ENCODE measurements at places on chromosomes 16 and 17.

- DNase-seq, result no peak
Observed at GRCh38 chr16:6916946-6917345, 415.7 kb upstream of the RBFOX1 start.

DNA sequence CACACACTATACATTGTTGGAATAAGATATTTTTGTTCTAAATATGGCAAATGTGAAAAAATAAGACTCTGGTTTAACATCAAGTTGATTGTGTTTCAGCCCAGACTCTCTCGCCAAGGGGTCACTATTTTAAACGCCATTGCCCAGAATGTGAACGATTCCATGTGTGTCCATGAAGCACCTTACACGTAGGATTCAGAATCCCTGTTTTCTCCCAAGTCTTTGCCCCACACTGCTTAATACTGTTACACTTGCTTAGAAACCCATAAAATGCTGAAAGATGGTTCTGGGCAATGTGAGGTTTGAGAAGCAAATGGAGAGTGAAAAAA, 7.7 kb downstream of the HS3ST3B1 start:
- DNase-seq, result no peak

DNA sequence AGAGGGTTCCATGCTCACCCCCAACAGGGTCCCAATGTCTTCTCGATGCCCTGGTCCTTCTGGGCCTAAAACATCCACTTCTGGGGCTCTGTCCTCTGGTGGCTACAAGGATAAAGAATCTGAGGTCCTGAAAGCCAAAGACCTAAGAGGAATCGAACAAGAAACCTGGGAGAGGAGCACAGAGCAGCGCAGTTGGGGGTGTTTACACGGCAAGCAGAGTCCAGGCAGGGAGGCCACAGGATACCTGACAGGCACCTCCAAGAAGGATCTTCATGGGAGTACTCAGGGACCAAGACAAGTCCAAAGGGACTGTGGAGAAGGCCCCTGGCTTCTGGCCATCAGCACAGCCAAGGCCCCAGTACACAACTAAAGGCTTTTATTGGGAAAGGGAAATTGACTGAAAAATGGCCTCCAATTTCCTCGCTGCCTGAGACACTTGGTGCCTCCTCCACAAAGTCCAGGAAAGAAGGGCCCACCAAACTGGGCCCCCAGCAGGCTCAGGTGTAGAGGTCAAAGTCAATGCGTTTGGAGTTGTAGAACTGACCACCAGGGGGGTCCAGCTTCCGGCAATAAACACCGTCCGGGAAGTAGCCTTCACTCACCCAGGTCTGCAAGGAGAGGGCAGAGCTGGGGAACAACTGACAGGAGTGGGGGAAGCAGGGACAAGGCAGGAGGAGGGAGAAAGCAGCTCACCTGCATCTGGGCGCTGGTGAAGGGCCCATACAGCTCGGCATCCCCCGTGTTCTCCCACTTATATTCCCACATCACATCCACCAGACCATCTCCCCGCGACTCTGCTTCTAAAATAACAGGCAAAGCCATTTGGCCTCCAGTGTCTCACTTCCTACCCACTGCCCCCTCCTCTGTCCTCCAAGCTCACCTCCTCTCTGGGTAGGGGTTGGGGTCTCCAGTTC, 2.4 kb downstream of the CD2BP2 start:
- no peak for DNase-seq

GRCh38 chr16:11327277-11328171, 17.7 kb upstream of the RMI2 start:
- DNase-seq, result no peak

GRCh38 chr17:76445697-76446448, 7.1 kb downstream of the UBE2O start:
- DNase-seq, result no peak

GRCh38 chr17:862582-862981, 80.4 kb downstream of the MRM3 start:
- no peak for DNase-seq

DNA sequence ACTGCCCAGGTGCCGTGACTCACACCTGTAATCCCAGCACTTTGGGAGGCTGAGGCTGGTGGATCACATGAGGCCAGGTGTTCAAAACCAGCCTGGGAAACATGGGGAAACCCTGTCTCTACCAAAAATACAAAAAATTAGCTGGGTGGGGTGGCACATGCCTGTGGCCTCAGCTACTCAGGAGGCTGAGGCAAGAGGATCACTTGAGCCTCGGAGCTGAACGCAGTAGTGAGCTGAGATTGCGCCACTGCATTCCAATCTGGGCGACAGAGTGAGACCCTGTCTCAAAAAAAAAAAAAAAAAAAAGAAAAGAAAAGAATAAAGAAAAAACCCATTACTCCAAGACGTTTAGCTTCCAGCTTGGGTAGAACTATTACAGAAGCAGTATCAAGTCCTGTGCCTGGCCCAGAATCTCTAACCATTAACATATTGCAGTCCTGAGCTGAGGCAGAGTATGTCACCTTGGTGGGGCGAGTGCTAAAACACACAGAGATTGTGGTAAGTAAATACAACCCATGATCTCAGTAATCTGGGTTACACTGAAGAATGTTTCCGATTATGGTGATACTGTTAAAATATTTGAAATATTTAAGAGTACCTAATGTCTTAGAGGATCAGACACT, 23.2 kb upstream of the CFAP20 start:
- no peak for DNase-seq

DNA sequence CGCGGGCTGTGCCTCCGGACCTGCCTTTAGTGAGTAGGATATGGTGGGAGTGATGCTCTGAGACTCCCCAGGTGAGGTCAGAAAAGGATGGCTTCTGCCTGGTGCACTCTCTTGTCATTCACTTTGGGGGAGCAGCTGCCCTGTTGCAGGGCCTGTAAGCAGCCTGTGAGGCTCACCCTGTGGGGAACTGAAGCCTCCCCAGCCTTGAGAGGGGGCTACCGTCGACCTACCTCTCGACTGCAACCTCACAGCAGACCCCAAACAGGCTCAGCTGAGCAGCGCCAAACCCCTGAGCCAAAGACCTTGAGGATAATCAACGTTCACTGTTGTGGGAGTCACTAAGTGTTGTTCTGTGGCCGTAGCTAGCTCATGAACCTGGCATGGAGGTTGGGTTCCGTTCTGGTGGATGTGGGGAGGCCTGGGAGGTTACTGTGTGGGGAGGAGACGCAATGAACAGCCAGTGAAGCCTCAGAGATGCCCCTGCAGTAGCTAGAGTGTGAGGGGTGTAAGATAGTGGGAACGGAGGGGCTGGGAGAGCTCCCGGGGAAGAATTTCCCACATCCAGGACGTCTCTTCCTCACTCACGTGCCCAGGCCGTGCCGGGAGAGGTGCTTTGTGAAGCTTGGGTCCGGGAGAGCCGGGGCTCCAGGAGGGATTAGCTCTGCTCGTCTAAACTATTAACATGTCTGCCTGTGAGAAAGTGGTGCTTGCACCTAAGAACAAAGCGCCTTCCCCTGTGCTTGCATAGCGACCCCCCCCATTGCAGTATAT, 38.8 kb downstream of the METRNL start:
- DNase-seq, result no peak

GRCh38 chr16:11681556-11681955, 13.3 kb downstream of the SNN start:
- DNase-seq, result peak; percentile 59

DNA sequence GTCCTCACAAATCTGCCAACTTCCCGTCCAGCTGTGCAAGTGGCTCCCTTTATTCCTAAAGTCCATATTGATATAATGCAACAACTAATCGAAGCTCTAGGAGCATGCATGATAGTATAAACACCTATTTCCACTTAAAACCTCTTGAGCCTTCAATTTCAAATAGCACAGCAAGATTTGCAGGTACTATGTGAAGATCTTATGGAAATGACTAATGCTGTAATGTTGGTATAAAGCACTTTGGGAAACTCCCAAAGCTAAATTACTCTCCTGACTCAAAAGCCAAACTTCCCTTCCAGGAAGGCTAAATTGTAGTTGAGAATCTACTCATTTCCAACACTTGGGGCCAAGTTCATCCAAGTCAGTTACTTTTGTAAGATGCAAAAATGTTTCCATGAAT, 287.6 kb upstream of the CDH11 start:
- no peak for DNase-seq

GRCh38 chr17:48068491-48068961, 20.4 kb downstream of the NFE2L1 start:
- no peak for DNase-seq

DNA sequence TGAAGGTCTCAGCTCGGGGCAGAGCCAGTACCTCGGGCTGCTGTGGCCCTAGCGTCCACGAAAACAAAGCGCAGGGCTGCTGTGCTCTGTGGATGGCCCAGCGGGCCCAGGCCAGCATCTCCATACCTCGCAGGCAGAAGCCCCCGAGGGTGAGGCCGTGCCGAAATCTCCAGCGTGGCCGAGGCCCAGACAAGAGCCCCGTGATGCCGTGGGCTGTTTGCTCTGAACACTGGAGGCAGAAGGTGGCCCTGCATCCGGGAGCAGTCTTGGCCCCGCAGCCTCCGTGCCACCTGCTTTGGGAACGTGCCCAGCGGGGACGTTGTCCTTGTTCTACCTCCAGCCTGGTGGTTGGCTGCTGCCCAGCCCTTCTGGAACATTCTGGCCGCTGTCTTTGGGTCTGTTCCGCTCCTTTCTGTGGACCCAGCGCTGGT, 121.4 kb downstream of the BANP start:
- no peak for DNase-seq

- DNase-seq, result no peak
Observed at GRCh38 chr16:1357906-1358566, 6.3 kb downstream of the GNPTG start.

- DNase-seq, result no peak
Observed at GRCh38 chr17:77216486-77216885, 75.7 kb downstream of the SEC14L1 start.

DNA sequence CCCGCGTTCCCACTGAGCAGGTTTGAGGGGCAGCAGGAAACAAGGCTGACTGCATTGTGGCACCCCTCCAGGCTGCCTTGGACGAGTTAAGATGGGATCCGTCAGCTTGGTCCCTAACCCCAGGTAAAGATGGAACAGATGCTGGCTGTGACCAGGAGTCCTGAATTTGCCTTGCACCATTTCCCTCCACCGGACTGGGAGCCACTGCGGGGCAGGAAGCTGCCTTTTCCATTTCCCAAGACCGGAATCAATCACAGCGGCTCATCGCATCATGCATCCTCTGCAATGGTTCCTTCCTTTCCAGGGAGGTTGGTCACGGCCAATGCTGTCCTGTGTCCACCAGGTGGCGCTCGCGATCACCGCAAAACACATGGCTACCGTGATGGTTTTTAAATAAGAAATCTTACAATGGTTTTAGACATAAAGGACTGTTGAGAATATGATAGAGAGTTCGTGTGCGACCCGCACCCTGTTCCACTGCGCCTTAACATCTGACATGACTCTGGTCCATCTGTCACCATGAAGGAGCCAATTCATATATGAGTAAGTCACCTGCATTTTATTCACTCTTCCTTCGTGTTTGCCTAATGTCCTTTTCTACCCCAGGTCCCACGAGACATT, 6.8 kb upstream of the MEAK7 start:
- peak; percentile 79 for DNase-seq

DNA sequence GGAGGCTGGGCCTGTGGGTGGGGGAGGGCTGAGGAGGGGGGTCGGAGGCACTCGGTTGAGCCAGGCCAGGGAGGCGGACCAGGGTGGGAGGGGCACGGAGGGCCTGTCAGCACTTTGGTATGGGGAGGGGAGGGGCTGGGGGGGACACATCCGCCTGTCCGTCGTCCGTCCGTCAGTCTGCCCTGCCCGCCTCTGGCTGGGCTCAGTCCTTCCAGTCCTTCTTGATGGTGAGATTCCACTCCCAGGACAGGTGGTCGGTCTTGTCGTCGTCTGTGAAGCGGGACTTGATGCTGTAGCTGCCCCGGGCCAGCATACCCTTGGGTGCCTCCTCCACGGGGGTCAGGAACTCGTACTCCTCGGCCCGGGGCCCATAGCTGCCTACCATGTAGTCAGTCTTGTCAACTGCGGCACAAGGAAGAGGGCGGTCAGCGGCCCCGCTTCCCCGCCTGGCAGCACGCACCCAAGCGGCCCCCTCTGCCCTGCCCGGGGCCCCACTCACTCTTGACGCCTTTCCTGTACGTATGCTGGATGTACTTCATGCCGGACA, 2.4 kb downstream of the ARHGDIA start:
- DNase-seq, result no peak

- peak; percentile 48 for DNase-seq
Observed at GRCh38 chr16:83939266-83939855, 13.7 kb upstream of the OSGIN1 start.

DNA sequence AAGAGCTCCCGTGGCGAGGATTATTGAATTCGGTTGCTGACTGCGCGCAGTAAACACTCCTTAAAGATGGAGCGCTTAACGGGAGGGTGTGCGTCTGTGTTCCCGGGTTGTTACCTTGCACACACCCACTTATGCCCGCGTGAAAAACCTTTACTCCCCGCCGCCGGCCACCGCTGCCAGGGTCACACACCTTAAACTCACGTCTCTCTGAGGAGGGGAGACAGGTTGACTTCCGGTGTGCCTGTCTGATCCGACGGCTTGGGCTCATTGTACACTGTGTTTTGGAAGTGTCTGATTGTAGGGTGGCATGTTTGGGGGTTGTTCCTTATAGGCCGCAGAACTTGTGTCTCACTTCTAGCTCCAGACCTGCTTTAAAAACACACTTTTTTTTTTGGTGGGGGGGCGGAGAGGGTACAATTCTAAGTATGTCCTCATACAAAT, 66.8 kb downstream of the KPNA2 start:
- DNase-seq, result peak; percentile 43

DNA sequence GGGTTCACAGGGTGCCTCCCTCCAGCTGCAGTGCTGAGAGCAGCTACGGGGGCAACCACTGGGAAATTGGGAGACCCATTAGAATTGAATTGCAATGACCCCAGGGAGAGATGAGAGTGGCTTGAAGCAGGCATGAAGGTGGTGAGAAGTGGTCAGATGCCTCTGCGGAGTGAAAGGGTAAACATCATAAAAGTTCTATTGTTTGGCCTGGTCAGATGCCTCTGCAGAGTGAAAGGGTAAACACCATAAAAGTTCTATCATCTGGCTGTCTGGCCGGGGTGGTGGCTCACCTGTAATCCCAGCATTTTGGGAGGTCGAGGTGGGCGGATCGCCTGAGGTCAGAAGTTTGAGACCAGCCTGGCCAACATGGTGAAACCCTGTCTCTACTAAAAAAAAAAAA, 53.5 kb downstream of the TNFRSF13B start:
- DNase-seq, result no peak

DNA sequence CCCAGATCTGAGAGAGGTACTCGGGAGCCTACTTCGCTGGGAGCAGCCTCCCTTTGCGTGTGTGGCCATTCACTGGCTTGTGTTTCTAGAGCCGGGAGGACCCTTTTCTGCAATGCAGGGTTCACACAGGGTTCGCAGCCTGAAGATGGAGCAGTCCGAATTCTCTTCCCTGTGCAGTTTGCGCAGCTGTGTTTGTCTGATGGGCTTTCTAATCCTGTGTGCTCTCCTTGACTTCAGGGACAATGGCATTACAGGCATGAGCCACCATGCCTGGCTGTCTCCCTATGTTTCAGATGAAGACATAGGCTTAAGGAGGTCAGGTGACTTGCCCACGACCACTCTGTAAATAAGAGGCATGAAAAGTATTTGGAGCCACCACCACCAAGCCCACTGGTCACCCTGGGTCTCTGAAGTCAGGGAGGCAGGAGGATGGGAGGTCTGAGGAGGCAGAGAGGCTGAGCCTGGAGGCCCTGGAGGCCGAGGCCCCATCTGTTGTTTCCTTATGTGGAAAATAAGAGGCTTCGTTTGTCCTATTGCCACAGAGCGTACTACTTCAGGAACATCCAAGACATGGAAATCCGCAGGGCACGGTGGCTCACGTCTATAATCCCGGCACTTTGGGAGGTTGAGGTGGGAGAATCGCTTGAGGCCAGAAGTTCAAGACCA, 5.0 kb upstream of the STH start:
- DNase-seq, result no peak

GRCh38 chr17:61570118-61570517, 20.9 kb downstream of the NACA2 start:
- DNase-seq, result peak; percentile 23

Measured in CD4-positive, alpha-beta T cell treated with Interleukin-4 for 1 hour (primary cell).